Nasal cavity respiratory epithelium epithelial cell of viscerocranial mucosa (primary cell): ENCODE measurements at places on chromosomes 2 and 18. TPM values are rescaled to one million over a fixed set of nuclear protein-coding genes. Genes with fewer than 3 reads are reported as not detected.

The UGT1A3 gene
- total RNA-seq = 2.8 TPM in 1 of 2 replicates, not detected in the other

The AQP12B gene
- total RNA-seq = not detected in 2 replicates

The DSG1 gene
- total RNA-seq = 0.07 and 4.4 TPM in 2 replicates

The RNASEH1 gene
- total RNA-seq = 32.0 and 52.3 TPM in 2 replicates

The CD8B2 gene
- not detected in 2 replicates for total RNA-seq

The NDC80 gene
- 0.14 and 0.34 TPM in 2 replicates for total RNA-seq

The EMX1 gene
- total RNA-seq = under 0.01 and 0.07 TPM in 2 replicates

The AQP12A gene
- not detected in 2 replicates for total RNA-seq

The LYPD1 gene
- total RNA-seq = 0.14 TPM in 1 of 2 replicates, not detected in the other

The RIT2 gene
- not detected in 2 replicates for total RNA-seq

The CABYR gene
- total RNA-seq = 1.4 and 2.7 TPM in 2 replicates

The ASXL2 gene
- total RNA-seq = 6.8 and 18.1 TPM in 2 replicates

The KCTD18 gene
- total RNA-seq = 28.5 and 30.4 TPM in 2 replicates

The ELOA2 gene
- not detected in 2 replicates for total RNA-seq

The SLC23A3 gene
- 0.68 and 3.8 TPM in 2 replicates for total RNA-seq

The ATL2 gene
- total RNA-seq = 179 and 224 TPM in 2 replicates

The TUBA4B gene
- not detected in 2 replicates for total RNA-seq

The HOXD1 gene
- not detected in 2 replicates for total RNA-seq

The OSBPL1A gene
- 28.4 and 42.9 TPM in 2 replicates for total RNA-seq

The PRKAG3 gene
- not detected in 2 replicates for total RNA-seq

The MYL1 gene
- total RNA-seq = not detected in 2 replicates

The RIOK3 gene
- 148 and 173 TPM in 2 replicates for total RNA-seq

The ALMS1 gene
- 9.6 and 18.9 TPM in 2 replicates for total RNA-seq

The SDC1 gene
- 668 and 741 TPM in 2 replicates for total RNA-seq

The DDX18 gene
- total RNA-seq = 74.5 and 111 TPM in 2 replicates

The PHLPP1 gene
- 6.2 and 6.8 TPM in 2 replicates for total RNA-seq

The ZNF396 gene
- total RNA-seq = 1.0 and 1.7 TPM in 2 replicates

The ID2 gene
- total RNA-seq = 3.1 and 6.0 TPM in 2 replicates

The OSR1 gene
- 0.50 and 1.7 TPM in 2 replicates for total RNA-seq

The ABCB11 gene
- total RNA-seq = under 0.01 and 0.07 TPM in 2 replicates

The TRIM54 gene
- not detected in 2 replicates for total RNA-seq

The SERPINB13 gene
- total RNA-seq = 16.7 and 114 TPM in 2 replicates

The WDR12 gene
- 32.5 and 59.7 TPM in 2 replicates for total RNA-seq

The C1QL2 gene
- total RNA-seq = not detected in 2 replicates

The ATOH8 gene
- total RNA-seq = 0.07 TPM in 1 of 2 replicates, not detected in the other

The GDF7 gene
- under 0.01 TPM in 2 replicates for total RNA-seq
